ENCODE measurements at places on chromosomes 16 and 17.

GRCh38 chr16:31451681-31452351 is 7.5 kb upstream of the ARMC5 start:
- no peak for DNase-seq

DNA sequence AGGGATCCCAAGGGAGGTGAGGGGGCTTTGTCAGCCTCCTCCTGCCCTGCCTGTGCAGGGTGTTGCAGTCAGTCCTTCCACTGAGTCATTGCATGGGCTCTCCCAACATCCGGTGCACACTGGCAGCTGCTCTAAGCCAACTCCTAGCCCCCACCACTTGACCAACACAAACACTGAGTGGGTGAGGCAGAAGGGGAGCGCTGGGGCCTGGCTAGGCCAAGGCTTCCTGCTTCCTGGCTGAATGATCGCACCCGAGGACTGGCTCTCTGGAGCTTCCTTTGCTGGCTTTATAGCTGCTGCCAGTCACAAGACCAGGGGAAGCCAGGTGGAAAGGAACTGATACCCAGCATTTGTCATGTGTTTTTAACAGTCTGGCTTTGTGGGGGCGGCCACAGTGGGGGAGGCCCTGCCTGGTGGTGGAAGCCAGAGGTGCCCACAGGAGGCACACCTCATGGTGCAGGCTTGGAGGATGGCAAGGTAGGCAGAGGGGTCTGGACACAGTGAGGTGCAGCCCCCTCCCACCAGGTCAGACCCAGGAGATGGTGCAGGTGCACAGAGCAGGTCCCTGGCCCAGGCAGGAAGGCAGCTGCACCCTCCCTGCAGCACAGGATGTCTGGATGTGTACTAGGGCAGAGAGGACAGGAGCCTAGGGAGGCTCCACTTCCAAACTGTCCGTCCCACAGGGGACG is 6.8 kb downstream of the MPG start:
- DNase-seq = peak; percentile 46

GRCh38 chr17:47695429-47696376 is 1.7 kb downstream of the TBKBP1 start:
- DNase-seq = no peak

- no peak for DNase-seq
Observed at GRCh38 chr16:61324044-61324443, 712.2 kb downstream of the CDH8 start.

GRCh38 chr17:4482338-4483011 is 16.2 kb upstream of the SPNS2 start:
- DNase-seq = no peak

DNA sequence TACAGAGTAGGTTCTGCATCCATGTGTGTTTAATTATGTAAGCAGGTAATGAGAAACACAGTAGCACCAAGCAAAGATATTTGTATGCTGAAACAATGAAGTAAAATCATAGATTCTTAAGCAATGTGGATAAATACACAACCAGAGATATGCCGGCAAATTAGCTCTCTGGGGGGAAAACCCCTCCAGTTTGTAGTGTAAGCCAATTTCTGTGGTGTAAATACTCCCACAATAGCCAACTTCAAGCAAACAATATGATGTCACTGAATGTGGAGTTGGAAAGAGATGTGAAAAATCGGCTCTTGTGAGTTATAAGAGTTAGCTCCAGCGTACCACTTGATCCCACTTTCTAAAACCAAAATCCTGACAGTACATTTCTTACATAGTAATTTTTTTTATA is 3.9 kb upstream of the KRT38 start:
- DNase-seq = no peak

DNA sequence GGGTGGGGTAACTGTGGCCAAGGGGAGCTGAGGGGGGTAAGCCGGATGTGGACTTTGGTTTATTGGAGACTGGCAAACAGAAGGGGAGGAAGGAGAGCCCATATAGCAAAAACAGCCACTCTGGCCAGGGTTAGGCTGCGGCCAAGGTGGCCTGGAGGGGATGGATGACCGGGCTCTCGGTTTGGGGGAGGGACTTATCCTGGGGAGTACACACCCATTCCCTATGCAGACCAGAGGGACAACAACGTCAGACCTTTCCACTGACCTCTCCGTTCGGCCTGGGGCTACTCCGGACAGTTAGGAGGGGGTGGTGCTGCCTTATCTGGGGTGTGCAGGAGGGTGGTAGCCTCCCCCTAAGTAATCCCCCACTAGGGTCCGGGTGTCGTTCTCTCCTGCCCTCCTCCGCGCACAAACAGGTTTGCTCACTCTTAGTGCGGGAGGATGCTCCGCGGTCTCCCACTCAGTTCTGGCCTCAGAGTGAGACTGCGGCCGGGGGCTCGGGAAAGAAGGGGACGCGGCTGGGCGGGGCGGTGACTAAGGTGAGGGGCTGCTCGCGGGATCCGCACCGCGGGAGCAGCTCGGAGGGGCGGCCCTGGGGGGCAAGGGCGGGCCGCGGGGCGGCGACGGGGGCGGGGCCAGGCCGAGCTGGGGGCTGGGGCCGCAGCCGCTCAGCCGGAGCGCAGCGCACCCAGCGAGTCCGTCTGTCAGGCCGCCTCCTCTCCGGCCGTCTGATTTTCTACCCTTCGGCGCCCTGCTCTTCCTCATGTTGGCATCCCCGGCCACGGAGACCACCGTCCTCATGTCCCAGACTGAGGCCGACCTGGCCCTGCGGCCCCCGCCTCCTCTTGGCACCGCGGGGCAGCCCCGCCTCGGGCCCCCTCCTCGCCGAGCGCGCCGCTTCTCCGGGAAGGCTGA is at the start of gene WNK4:
WNK4 (plus strand) TSS at position 675 of the 915 bp plus-strand sequence; CDS start at position 764, 89 bp downstream.
- DNase-seq = no peak

- DNase-seq = no peak
Observed at GRCh38 chr17:4293572-4293971, 29.8 kb upstream of the ANKFY1 start.
